ENCODE measurements at places on chromosomes 1 and 21.
A peak's percentile ranks its signal among the peaks of the same experiment; 100 is the strongest.

GRCh38 chr1:213466541-213466940 is 415.5 kb downstream of the RPS6KC1 start:
- no peak for DNase-seq

DNA sequence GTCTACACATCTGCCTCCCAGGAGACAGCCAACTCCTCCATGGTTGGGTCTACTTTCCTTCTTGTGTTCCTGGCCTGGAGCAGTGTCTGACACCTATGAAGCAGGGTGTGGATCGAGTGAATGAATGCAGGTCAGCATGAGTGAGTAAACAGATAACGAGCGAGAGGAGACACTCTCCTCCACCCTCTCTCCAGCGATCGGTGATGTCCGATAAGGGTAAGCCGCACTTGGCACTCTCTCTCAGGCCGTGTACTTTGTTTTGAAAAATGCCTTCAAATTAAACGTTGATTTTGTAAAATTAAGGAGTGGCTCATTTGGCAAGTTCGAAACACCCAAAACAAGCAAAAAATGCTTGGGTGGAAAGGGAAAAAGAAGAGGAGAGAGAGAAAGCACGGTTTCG is 43.8 kb upstream of the DMRTB1 start:
- DNase-seq, result no peak

GRCh38 chr1:109632671-109633346 is 13.2 kb downstream of the AMPD2 start:
- DNase-seq, result no peak

DNA sequence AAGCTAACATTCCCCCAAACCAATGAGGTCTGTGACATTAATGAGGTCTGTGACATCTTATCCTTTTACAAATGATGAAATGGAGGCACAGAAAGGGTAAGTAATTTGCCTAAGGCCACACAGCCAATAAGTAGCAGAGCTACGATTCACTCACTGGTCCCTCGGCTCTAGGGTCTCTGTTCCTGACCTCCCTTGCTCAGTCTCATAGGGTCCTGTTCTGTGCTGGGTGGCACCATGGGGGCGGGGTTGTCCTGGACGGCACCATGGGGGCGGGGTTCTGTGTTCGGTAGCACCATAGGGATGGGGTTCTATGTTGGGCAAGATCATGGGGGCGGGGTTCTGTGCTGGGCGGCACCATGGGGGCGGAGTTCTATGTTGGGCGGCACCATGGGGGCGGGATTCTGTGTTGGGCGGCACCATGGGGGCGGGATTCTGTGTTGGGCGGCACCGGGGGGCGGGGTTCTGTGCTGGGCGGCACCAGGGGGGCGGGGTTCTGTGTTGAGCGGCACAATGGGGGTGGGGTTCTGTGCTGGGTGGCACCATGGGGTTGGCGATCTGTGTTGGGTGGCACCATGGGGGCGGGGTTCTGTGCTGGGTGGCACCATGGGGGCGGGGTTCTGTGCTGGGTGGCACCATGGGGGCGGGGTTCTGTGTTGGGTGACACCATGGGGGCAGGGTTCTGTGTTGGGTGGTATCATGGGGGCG is 55.6 kb downstream of the CLSTN1 start:
- no peak for DNase-seq

DNA sequence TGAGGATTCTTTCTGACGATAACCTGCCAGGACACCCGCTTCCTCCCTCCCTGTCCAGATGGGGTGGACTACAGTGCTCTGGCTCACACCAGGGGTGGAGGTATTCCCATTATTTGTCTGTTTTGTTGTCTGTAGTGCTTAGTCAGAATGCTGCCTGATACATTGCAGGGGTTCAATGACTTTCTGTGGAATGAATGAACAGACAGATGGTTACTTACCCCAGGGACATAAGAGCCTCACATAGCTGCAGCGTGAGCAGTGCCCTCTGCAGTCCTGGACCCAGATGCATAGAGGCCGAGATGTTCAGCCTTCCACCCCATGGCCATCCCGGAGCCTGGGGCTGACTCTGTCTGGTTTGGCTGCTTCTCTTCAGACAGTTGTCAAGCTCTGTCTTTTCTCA is 13.0 kb upstream of the F3 start:
- DNase-seq, result no peak

- no peak for DNase-seq
These were observed 123.2 kb downstream of the LHX8 start for GRCh38 chr1:75257424-75257823.

DNA sequence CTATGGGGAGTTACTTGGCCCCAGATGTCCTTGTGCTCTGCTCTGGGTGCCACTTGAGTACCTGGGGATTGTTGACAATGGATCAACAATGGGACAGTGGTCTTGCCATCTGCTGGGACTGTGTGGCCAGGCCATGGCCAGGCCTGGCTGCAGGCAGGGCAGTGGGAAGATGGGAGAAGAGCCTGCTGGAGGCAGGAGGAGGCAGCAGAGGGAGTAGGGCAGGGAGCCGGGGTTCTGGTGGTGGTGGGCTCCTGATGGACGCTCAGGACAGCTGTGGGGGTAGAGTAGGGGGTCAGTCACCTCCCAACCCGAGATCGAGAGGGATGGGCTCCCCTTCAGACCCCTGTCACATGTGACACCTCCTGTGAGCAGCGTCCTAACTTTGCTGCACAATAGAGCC is 81.0 kb downstream of the ARHGEF10L start:
- DNase-seq, result no peak

GRCh38 chr1:65208563-65208973 is 60.6 kb downstream of the AK4 start:
- no peak for DNase-seq

GRCh38 chr1:68087184-68087583 is 36.8 kb upstream of the DIRAS3 start:
- DNase-seq, result no peak

DNA sequence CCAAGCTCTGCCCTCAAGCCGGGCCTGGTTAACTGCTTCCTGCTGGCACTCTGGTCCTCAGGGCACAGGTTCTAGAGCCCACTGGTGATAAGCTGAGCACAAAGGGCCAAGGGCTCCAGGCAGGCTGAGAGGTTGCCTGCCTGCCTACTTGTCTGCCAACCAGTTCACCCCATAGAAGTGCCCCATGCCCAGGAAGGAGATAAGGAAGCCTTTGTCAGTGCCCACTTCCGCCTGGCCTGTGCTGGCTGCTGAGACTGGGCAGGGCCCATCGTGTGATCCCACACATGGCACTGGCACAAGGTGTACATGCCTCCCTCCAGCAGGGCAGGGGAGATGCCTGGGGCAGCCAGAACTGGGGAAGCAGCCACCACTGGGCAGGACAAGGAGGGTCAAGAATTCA is 24.1 kb downstream of the SLC9A1 start:
- DNase-seq, result no peak

GRCh38 chr1:154170547-154171222 is 15.8 kb upstream of the NUP210L start:
- no peak for DNase-seq

- no peak for DNase-seq
These were observed 91.4 kb downstream of the ITPKB start for GRCh38 chr1:226647719-226648118.

GRCh38 chr1:40803447-40803846 is 19.9 kb downstream of the KCNQ4 start:
- no peak for DNase-seq

- DNase-seq, result peak; percentile 64
These were observed 132.1 kb downstream of the ETS2 start for GRCh38 chr21:38937844-38938243.

GRCh38 chr21:21132390-21132789 is 134.2 kb downstream of the NCAM2 start:
- no peak for DNase-seq

DNA sequence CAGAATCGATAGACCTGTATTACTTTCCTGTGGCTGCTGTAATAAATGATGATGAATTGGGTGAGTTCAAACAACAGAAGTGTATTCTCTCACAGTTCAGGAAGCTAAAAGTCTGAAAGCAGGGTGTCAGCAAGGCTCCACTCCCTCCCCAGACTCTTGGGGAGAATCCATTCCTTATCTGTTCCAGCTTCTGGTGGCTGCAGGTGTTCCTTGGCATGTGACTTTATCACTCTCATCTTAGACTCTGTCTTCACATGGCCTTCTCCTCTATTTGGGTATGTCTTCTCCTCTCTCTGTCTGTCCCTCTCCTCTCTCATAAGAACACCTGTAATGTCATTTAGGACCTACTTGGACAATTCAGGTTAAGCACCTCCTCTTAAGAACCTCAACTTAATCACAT is 44.1 kb upstream of the SLC2A1 start:
- no peak for DNase-seq

DNA sequence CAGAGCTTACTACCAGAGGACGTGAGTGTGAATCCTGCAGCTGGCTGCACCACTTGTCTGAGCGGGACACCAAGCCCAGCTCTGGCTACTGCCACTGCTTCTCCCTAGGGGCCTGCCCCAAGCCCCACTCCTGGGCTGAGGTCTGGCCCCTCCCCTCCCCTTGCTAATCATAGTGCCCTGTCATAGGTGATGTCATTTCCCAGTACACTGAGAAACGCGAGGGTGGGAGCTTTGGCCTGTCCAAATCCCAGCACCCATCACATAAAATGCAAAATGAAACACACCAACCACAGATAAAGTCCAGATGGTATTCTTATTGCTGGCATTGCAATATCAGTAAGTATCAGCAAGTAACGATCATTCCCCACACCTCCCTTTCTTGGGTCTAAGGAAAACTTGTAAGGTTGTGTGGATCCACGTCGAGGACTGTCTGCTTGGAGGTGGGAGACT is 77.7 kb downstream of the TOMM20 start:
- no peak for DNase-seq

DNA sequence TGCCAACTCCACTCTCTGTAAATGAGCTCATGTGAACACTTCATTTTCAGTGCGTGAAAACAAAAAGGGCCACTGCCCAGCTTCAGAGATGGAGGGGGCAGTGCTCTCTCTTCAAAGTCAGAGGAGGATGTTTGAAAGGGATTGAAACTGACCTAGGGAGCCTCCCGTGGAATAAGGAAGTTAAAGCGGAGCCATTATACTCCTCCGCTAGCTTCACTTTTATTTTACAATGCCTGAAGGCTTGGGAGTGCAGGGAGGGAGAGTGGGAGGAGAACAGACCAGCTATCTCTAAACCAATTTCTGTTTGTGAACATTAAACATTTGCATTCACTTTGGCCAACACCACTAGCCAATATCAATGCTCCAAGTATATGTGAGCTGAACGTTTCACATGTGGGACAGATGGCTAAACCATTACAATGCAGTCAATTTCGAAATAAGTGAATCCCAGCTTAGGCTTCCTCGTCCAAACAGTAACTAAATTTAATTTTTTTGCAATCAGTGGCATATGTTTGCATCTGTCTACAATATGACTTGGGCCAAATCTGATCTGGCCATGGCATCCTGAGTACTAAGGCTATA is 126.9 kb downstream of the ESRRG start:
- DNase-seq, result no peak

DNA sequence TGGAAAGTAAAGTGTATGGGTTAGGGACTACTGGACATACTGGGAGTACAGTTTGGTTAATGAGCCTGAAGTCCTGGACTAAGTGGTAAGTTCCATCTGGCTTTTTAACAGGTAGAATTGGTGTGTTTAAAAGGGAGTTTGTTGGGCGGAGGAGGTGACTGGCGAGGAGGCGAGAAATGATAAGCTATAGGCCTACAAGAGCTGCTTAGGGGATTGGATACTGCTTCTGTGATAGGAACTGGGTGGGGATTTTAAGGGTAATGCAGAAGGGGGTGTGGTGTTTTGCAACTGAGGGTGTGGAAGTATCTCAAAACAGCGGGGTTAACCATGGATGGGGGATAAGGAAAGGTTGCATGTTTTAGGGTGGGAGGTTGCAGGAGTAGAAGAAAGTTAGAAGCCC is 3.5 kb downstream of the ERVH48-1 start:
- no peak for DNase-seq

- no peak for DNase-seq
These were observed 1.8 kb downstream of the OTUD7B start for GRCh38 chr1:150008699-150009098.

- no peak for DNase-seq
These were observed at the start of gene CASQ1 for GRCh38 chr1:160189649-160190625. CASQ1 (plus strand) TSS chr1:160190575; CDS start chr1:160190752, 177 bp downstream.

DNA sequence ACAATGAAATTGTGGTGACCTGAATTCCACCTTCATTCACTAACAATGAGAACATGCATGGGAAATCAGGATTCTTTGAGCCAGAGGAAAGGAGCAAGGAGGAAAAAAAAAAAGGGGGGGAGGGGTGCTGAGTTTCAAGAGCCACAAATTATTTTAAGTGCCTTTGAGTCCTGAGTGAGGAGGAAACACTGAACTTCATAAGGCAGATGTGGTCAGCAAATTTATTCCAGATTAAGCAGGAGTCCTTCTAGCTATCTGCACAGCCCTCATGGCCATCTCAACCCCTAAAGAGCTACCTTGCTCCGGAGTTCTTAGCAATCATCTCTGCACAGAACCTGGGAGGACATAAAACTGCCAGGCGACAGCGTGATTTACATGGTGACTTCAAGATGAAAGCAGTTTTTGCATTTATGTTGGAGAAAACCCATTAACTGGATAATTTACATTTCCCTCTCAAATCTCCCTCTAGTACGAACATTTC is 21.7 kb downstream of the ASTN1 start:
- DNase-seq, result no peak

DNA sequence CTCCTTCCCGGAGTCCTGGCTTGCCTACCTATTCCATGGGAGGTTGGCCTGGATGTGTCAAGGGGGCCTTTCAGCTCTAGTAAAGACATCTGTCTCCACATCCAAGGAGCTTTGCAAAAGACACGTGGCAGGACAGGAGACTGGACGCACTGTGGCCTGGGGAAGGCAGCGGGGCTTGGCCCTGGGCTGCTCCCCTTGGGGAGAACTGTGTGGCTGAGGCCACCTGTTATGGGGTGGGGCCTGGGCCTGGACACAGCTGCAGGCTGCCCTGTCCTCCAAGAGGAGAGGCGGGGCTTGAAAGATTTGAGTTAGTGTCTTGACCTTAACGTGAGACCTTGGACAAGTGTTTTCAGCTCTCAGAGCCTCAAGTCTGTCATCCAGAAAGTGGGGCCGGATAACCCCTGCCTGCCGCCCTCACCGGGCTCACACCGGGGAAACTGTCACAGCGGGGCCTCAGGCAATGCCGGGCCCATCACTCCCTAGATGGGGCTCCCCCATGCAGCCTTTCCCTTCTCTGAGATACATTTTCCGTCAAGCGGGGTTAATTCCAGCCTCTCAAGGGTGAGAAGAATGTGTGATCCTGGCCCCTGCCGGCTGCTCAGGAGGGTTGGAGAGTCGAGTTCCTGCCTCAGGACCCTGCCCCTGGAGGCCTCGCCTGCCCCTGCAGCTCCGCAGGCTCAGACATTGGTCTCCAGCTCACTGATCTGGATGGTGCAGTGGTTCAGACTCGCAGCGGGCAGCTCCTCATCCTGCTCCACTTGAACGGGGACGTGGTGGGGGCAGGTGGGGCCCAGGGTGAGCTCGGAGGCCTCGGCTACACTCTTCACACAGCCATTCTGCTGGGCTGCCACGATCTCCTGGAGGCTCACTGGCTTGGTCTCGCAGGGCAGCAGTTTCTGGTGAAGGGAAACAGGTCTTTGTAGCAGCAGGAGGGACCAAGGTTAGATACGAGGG is 25.6 kb downstream of the PODN start:
- no peak for DNase-seq

Measured in mesenteric fat pad (tissue), 1 donor.